NCI-H446 (cell line): ENCODE measurements at places on chromosomes 1 and 21.

- no peak for DNase-seq
Measured at GRCh38 chr21:46675595-46676280, 40.3 kb downstream of the PRMT2 start.

DNA sequence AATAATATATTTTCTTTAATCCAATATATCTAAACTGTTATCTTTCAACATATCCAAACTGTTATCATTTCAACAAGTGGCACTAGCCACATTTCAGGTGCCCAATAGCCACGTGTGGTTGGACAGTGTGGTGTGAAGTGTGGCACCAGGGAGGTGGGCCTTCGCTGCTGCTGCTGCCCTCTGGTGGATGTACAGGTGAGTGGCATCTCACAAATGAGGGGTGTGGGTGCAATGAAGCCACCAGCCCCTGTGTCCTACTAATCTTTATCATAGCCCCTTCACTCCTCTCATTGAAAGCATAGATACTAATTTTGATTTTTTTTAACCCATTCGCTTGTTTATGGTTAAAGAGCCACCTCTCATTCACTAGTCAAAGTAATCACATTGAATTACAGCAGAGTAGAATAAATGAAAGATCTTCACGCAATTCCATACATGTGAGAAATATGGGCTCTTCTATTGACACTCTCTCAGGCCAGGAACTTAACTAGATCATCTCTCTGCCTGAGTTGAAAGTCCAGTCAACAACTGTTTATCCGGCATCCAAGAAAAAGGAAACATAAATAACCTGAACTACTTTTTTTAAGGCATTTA is 499.2 kb downstream of the OMA1 start:
- DNase-seq: peak; percentile 39

DNA sequence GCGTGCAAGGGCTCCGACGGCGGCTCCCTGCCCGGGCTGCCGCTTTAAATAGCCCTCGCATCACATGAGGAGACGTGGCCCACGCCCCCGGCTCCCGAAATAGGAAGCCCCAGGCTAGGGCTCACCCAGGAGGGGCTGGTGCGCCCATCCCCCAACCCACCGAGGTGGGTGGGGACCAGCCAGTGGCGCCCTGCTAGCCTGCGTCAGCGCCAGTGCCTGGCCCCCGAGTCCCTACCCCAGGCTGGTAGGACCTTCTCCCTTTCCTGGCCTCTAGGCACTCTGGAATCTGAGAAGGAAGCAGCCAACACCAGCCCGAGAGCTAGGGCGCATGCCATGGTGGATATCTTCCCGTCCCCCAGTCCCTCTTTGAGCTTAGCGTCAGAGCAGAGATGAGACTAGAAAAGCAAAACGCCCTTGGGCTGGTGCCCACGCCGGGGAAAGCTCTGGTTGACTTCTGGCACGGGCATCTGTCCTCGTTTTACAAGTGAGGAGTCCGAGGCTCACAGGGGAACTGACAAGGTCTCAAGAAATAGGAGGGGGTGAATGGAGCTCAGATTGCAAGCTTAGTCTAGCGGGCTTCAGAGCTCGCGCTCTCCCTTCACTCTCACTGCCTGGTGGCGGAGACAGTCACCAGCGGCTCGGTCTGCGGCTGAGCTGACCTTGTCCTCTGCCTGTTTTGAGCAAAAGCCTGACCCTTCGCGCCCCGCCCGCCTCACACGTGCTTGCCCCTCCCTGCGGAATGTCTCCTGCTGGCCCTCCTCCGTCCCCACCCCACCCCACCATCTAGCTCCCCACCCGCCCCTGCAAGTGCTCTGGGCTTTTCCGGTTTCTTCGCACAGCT is at the start of gene FABP3:
TSS of gene FABP3 (minus strand) at position 21 of the 841 bp plus-strand sequence. CDS start 62 bp downstream, outside the sequence.
- DNase-seq: peak; percentile 60

DNA sequence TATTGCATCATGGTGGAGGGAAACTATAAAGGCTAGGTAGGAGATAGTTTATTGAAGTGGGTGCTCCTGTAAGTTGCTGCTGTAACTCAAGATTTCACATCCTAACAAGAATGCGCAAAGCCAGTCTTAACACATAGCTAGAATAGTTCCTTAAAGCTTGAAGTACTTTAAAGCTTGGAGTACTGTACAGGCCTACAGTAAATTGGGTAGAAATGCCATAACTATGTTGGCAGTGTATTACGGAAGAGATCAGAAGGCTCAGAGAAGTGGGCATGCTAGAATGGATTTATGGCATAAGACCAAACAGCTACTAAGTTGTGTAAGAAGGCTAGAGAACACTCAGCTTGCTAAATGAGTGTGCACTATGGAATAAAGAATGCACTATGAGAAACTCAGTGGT is 44.5 kb downstream of the DMRTA2 start:
- no peak for DNase-seq

- DNase-seq: no peak
Measured at GRCh38 chr21:23218667-23219066, 2220.5 kb downstream of the NCAM2 start.

DNA sequence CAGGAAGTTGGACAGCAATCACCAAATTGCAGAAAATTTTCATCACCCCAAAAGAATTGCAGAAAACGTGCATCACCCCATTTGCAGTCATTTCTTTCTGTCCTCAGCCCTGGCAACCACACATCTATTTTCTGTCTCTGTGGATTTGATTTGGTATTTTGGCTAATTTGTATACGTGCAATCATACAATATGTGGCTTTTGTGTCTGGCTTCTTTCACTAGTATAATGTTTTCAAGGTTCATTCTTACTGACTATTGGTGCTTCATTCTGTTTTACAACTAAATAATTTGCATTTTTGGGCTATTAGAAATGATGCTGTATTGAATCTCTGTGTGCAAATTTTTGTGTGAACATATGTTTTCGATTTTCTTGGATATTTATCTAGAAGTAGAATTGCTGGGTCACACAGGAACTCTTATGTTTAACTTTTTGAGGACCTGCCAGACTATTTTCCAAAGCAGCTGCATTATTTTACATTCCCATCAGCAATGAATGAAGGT is 24.8 kb upstream of the PRDM2 start:
- no peak for DNase-seq

DNA sequence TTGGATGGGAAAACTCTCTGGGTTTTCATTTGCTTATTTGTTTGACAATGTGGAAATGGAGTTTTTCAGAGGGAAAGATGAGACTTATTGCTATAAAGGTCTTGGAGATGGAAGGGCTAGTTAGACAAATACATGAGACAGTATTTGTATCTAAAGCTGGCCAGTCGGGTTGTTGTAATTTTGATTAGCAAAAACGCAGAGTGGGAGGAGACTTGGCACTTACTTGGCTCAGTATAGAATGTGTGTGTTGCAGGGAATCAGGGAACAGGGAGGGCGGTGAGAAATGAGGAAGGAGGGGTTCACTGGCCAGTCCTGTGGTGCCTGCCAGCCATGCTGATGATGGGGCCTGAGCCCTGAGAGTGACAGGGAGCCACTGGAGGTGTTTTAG is 6.0 kb upstream of the FOXE3 start:
- no peak for DNase-seq

DNA sequence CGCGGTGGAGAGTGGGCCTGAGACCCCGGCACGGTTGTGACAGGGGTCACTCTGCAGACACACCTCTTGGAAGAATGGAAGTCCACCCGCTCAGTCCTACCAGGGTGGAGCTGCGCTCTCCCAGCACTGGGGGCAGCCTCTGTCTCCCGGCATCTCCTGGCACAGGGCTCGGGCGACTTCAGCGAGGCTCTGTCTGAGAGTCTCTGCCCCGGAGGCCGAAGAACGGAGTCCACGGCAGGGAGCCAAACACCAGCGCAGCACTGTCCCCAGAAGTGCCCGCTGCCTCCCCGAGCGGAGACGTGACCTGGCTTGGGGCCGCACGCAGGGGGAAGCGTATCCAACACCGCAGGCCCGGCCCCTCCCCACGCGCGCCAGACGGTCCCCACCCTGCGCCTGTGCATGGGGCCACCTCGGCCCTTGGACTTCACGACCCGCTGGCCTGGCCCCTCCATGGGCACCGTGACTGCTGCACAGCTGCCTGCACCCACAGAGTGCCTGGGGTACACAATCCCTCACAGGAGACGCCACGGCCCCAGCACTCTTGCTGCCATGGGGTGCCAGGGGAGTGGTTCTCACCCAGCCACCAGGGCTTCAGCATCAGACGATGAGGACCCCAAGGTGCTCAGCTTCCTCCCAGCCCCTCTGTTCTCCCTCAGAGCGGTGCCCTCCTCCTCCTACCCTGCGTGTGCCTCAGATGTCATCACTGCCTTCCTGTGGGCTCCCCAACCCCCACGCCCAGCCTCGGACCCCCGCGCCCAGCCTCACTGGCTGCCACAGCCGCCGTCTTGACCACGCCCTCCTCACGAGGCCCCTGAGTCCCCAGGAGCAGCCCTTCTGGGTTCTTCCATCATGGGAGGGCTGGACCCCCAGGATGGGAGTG is 14.9 kb upstream of the RNF223 start:
- DNase-seq: no peak

- DNase-seq: no peak
Measured at GRCh38 chr1:179107706-179108629, 26.1 kb downstream of the TOR3A start.

DNA sequence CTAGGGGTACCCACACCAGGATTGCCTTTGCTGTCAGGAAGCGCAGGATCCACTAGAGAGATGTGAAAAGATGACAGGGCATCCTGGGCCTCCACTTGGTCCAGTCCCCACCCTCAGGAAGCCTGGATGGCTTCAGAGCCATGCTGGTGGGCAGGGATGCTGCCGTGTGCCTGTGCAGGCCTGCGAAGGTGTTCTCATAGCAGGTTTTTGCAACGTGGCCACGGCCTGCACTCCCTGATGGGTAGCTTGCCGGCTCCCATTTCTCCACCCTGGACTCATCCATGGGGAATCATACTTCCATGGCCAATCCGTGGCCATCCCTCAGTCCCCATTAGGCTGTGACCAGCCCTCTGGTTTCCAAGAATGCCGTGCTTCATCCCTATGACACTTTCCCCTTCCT is 34.1 kb upstream of the CNTN2 start:
- no peak for DNase-seq

- no peak for DNase-seq
Measured at GRCh38 chr21:40555021-40555528, 291.9 kb downstream of the DSCAM start.

DNA sequence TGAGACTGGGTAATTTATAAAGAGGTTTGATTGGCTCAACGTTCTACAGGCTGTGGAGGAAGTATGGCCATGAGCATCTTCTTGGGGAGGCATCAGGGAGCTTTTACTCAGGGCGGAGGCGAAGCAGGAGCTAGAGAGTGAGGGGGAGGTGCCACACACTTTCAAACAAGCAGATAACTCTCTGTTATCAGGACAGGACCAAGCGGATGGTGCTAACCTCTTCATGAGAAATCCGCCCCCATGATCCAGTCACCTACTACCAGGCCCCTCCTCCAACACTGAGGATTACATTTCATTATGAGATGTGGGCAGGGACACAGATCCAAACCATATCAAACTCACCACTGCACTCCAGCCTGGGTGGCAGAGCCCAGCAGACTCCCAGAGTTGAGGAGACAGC is 11.5 kb upstream of the LRRC47 start:
- DNase-seq: no peak

DNA sequence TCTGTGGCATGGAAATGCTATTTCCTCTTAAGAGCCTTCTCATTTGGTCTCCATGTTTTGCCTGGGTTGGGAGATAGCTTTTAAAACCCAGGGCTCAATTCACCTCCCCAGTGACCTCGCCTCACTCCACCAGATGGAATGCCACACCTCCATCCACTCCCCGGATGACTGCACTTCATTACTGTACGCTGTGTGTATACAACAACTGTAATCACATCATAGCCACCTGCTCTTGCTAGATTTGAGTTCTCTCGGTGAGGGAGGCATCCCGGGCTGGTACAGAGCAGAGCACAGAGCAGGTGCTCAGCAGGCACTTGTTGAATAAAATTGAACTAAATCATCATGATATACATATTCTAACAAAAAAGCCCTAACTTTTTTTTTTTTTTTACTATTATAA is 26.0 kb downstream of the SDE2 start:
- no peak for DNase-seq

GRCh38 chr1:106980121-106980520 is 76.4 kb upstream of the PRMT6 start:
- DNase-seq: no peak

- DNase-seq: no peak
Measured at GRCh38 chr21:28633839-28634555, 358.7 kb downstream of the LTN1 start.

DNA sequence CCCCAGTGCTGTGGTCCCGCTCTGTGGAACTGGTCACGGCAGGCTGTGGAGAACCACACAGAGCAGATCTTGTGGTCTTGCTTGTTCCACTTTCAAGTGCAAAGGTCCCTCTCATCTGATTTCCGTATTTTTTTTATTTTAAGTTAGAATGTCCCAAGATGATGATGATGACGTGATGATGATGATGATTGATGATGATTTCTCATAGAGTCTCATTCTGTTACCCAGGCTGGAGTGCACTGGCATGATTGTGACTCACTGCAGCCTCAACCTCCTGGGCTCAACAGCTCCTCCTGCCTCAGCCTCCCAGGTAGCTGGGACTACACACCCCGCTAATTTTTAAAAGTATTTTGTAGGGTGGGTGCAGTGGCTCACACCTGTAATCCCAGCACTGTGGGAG is 12.2 kb downstream of the EVA1C start:
- no peak for DNase-seq

GRCh38 chr1:228321435-228321834 is 85.2 kb downstream of the TRIM11 start:
- DNase-seq: no peak

DNA sequence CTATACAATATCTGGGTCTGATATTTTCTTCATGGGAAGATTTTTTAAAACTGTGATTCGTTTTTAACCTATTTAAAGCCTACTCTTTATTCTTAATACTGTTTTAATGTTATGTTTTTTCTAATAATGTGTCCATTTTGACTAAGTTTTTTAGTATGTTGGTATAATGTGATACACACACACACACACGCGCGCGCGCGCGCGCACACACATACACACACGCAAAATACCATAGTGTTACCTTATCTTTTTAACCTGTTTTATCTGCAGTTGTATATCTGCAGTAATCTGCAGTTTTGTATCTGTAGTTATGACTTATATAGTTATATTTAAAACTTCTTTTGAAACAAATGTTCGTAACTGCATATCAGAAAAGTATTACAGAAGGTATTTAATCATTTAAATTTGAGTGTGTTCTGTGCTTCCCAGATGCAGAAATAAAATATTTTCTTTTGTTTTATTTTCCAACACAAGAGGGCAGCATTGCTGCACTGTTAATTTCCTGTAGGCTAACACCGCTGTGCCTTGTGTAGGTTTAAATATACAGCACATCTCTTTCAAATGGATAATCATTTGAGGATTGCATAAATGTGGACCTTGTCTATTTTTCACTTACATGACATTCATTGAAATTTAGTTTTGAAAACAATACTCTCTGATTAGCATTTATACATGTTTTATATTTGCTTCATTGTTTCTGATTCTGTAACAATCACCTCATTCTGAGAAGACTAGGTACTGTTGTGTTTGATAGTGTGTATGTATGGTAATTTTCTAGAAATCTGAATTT is 166.1 kb downstream of the PDE4B start:
- peak; percentile 80 for DNase-seq

GRCh38 chr1:88984569-88984968 is 7.9 kb downstream of the KYAT3 start:
- no peak for DNase-seq

GRCh38 chr1:30194046-30194619 is 529.3 kb downstream of the MATN1 start:
- no peak for DNase-seq
